Right lobe of liver (tissue), 6 donors: ENCODE measurements at places on chromosomes 7 and 10. TPM values are rescaled to one million over a fixed set of nuclear protein-coding genes. Genes with fewer than 3 reads are reported as not detected.

CCDC172 gene
- total RNA-seq, result not detected

GRCh38 chr7:77662869-77663268 lies 33.4 kb upstream of the RSBN1L start:
- no peak for DNase-seq

DNA sequence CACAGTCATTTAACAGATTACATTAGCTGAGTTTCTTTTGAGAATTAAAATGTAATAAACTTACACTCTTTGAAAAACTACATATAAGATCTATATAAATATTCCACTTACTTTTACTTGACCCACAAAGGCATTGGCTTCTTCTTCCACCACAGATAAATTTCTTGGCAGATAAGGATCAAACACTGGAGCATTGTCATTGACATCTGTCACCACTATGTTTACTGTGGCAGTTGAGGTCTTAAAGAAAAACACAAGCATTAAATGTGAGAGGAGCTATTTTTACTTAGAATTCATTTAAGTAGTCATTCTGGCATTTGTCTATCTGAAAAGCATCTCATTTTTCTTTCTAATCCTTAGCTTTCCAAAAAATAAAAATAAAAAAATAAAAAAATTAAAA lies 734.4 kb downstream of the PCDH15 start:
- DNase-seq, result no peak

DNA sequence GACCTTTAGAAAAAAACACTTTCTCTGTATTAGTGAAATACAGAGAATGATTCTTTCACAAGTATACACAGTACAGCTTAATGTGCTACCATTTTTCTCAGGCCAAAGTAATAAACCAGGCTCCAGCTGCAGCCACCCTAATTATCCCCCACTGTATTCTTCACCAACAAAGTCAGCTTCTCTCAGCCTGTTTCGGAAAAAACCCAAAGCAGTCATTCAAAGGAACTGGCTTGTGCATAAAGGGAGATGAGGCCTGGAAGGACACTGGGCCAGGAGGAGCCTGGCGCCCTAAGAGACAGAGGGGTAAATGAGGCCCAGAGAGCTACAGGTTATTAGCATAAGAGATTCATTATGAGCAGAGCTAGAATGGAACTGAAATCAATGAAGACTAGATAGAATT lies 9.2 kb downstream of the USP54 start:
- no peak for DNase-seq
